ENCODE measurements at places on chromosomes 2 and 18.

- peaks cover 6% of the 10 kb centered on the region for H3K27me3 ChIP-seq
- no peak overlapping the region for H3K4me3 ChIP-seq
- no peaks in the 10 kb centered on the region for H3K4me1 ChIP-seq
- no peak for DNase-seq
- H3K36me3 ChIP-seq: no peaks in the 10 kb centered on the region
These were observed 31.4 kb upstream of the PHLPP1 start for GRCh38 chr18:62683935-62684334.

- H3K27ac ChIP-seq: no peak overlapping the region
- no peaks in the 10 kb centered on the region for H3K36me3 ChIP-seq
- no peak overlapping the region for H3K4me3 ChIP-seq
- no peaks in the 10 kb centered on the region for H3K27me3 ChIP-seq
- DNase-seq: no peak
These were observed 168.3 kb downstream of the OTX1 start for GRCh38 chr2:63218800-63219526.

- DNase-seq: no peak
- no peaks in the 10 kb centered on the region for H3K36me3 ChIP-seq
- no peak overlapping the region for H3K4me3 ChIP-seq
- H3K27me3 ChIP-seq: peaks cover 18% of the 10 kb centered on the region
These were observed 1.6 kb downstream of the PRKAG3 start for GRCh38 chr2:218829868-218830451.

DNA sequence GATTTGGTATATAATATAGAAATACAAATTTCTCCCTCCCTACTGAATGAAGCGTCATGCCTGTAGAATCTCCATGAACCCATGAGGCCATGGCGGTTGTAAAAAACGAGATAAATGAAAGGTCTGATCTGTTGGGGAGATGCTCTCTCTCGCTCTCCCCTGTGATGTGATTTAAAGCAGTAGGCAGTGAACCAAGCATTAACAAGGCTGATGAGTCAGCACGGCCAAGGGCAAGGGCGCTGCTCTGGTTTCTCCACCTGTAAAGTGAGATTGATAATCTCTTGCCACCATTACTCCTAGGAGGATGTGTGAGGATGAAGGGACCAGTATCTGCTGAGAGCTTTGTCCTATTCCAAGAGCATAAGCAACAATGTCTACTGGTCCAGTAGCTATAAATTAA is 553.3 kb downstream of the CMPK2 start:
- DNase-seq: no peak
- no peaks in the 10 kb centered on the region for H3K27me3 ChIP-seq
- no peaks in the 10 kb centered on the region for H3K4me1 ChIP-seq
- H3K27ac ChIP-seq: no peak overlapping the region
- no peaks in the 10 kb centered on the region for H3K36me3 ChIP-seq
- no peak overlapping the region for H3K4me3 ChIP-seq

DNA sequence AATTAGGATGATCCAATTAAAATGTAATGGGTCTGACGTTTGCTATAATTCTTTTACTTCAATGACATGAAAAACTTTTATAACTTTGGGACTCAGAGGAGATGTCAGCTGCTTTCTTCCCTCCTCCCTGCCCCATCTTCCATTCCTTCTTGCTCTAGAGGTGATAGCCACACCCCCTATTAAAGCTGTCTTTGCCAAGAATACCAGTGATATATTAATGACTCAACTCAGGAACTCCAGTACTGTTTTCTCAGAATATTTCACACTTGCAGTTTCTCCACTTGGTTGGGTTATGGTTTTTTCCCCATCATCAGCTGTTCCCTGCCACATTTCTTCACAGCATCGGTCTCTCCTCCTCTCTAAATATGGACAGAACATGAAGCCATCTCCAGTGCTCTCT is 184.0 kb downstream of the KCNE4 start:
- no peaks in the 10 kb centered on the region for H3K27me3 ChIP-seq
- no peaks in the 10 kb centered on the region for H3K36me3 ChIP-seq
- DNase-seq: no peak

- H3K4me3 ChIP-seq: no peak overlapping the region
- H3K27me3 ChIP-seq: peaks cover 27% of the 10 kb centered on the region
These were observed 224.4 kb upstream of the SMAD2 start for GRCh38 chr18:48154828-48155227.

GRCh38 chr2:235996419-235996818 is 171.8 kb downstream of the GBX2 start:
- no peak overlapping the region for H3K4me3 ChIP-seq
- no peaks in the 10 kb centered on the region for H3K27me3 ChIP-seq
- no peaks in the 10 kb centered on the region for H3K36me3 ChIP-seq

- peak overlapping the region; percentile 49 for H3K4me3 ChIP-seq
- DNase-seq: no peak
- H3K4me1 ChIP-seq: peaks cover 13% of the 10 kb centered on the region
- no peaks in the 10 kb centered on the region for H3K36me3 ChIP-seq
- peak overlapping the region; percentile 49 for H3K27ac ChIP-seq
These were observed 451.4 kb downstream of the EIPR1 start for GRCh38 chr2:2926009-2926857.

DNA sequence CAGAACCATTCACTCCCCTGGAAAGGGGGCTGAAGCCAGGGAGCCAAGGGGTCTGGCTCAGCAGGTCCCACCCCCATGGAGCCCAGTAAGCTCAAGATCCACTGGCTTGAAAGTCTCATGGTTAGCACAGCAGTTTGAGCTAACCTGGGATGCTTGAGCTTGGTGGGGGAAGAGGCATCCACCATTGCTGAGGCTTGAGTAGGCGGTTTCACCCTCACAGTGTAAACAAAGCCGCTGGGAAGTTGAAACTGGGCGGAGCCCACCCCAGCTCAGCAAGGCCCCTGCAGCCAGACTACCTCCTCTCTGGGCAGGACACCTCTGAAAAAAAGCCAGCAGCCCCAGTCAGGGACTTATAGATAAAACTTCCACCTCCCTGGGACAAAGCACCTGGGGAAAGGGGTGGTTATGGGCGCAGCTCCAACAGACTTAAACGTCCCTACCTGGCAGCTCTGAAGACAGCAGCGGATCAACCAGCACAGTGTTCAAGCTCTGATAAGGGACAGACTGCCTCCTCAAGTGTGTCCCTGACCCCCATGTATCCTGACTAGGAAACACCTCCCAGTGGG is 14.7 kb upstream of the TTC32 start:
- no peaks in the 10 kb centered on the region for H3K27me3 ChIP-seq
- DNase-seq: no peak
- no peaks in the 10 kb centered on the region for H3K4me1 ChIP-seq
- no peak overlapping the region for H3K27ac ChIP-seq
- no peaks in the 10 kb centered on the region for H3K36me3 ChIP-seq
- no peak overlapping the region for H3K4me3 ChIP-seq

- DNase-seq: no peak
- no peak overlapping the region for H3K4me3 ChIP-seq
- H3K4me1 ChIP-seq: no peaks in the 10 kb centered on the region
- no peaks in the 10 kb centered on the region for H3K36me3 ChIP-seq
- H3K27me3 ChIP-seq: no peaks in the 10 kb centered on the region
These were observed 65.9 kb upstream of the CAVIN2 start for GRCh38 chr2:191912764-191913163.

DNA sequence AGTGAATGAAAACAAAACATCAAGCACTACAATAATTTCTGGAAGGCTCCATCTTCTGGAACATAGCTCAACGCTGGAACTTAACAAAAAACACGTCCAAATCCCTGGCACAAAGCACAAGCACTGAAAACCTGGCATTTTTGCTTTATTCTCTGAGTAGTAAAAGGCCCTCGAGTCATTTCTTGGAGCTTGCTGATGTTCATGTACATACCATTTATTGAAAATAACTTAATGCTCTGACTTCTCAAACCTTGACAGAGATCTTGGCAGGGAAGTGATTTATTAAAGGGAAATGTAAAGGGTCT is 76.5 kb upstream of the STK17B start:
- H3K4me1 ChIP-seq: peaks cover 46% of the 10 kb centered on the region
- H3K27me3 ChIP-seq: no peaks in the 10 kb centered on the region
- peaks cover 2% of the 10 kb centered on the region for H3K36me3 ChIP-seq
- H3K27ac ChIP-seq: no peak overlapping the region
- no peak for DNase-seq
- H3K4me3 ChIP-seq: no peak overlapping the region

GRCh38 chr2:239328351-239329191 is 72.2 kb downstream of the HDAC4 start:
- no peak for DNase-seq
- peak overlapping the region; percentile 92 for H3K27ac ChIP-seq
- no peaks in the 10 kb centered on the region for H3K27me3 ChIP-seq
- peaks cover 17% of the 10 kb centered on the region for H3K36me3 ChIP-seq
- peak overlapping the region; percentile 70 for H3K4me3 ChIP-seq

DNA sequence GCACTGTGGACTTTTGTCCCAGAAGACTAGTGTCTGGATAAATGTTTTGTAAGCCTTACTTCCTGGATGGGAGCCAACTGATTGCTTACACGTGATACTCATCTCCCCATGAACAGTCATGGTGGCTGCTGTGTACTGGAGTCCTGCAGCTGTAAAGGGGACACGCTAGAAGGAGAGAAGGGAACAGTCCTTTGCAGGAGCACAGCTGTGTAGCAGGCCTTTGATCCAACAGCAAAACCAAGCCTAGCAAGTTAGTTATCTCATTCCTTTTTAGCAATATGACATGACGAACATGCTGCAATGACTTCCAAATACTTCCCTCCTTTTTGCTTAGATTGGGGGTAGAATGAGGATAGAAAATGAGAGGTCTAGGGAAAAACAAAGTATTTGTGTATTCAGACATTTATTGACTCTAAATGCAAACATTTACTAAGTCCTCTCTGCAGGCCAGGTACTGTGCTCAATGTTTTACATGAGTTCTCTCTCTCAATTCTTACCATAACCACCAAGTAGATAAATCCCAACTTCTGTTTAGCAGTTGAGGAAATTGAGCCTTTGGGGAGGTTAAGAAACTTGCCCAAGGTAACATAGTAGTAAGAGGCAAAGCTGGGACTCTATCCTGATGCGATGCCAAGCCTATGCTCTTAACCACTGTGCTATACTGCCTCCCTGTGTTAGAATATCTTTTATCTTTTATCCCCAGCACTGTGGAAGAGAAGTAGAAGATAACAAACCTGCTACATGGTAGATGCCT is 55.4 kb upstream of the CD28 start:
- DNase-seq: no peak
- H3K36me3 ChIP-seq: no peaks in the 10 kb centered on the region
- H3K4me3 ChIP-seq: no peak overlapping the region

GRCh38 chr2:176187200-176187898 is 1.1 kb upstream of the HOXD1 start:
- H3K27ac ChIP-seq: no peak overlapping the region
- peaks cover 80% of the 10 kb centered on the region for H3K27me3 ChIP-seq
- H3K36me3 ChIP-seq: no peaks in the 10 kb centered on the region

- H3K27ac ChIP-seq: no peak overlapping the region
- peaks cover 4% of the 10 kb centered on the region for H3K27me3 ChIP-seq
- no peak for DNase-seq
- H3K36me3 ChIP-seq: no peaks in the 10 kb centered on the region
These were observed 20.9 kb downstream of the SLC8A1 start for GRCh38 chr2:40430776-40431599.

DNA sequence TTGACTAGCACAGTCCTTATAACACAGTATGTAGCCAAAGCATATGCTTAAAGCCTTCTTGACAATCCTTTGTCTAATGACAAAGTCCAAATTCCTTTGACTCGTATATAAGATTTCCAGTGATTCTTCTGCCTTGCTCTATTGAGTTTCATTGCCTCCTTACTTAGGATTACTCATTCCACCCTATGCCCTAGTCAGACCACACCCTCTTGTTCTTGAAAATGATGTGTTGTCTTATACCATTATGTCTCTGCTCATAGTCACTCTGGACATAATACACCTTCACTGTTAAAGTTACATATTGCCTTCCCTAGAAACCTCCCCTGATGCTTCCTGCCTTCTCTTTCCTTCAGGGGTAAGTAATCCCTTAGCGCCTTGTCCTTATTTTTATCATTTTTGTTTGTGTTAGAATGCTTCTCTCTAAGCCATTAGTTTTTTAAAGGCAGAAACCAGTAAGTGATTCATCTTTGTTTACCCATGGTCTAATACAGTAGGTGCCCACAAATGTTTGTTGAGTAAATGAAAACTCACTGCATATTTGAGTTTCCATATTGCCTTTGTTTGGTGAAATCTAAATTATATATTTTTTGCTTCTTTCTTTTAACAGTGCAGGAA is 19.3 kb downstream of the GPD2 start:
- H3K27ac ChIP-seq: no peak overlapping the region
- peaks cover 17% of the 10 kb centered on the region for H3K4me1 ChIP-seq
- H3K36me3 ChIP-seq: peaks cover 20% of the 10 kb centered on the region
- no peak overlapping the region for H3K4me3 ChIP-seq
- no peaks in the 10 kb centered on the region for H3K27me3 ChIP-seq

GRCh38 chr18:23703057-23703986 is 14.1 kb downstream of the LAMA3 start:
- H3K4me3 ChIP-seq: no peak overlapping the region
- no peak for DNase-seq
- H3K36me3 ChIP-seq: no peaks in the 10 kb centered on the region
- H3K4me1 ChIP-seq: no peaks in the 10 kb centered on the region

GRCh38 chr2:12813166-12813565 is 96.4 kb downstream of the TRIB2 start:
- DNase-seq: no peak
- H3K4me3 ChIP-seq: no peak overlapping the region
- H3K27me3 ChIP-seq: peaks cover 13% of the 10 kb centered on the region
- H3K27ac ChIP-seq: no peak overlapping the region

- no peaks in the 10 kb centered on the region for H3K36me3 ChIP-seq
- no peak for DNase-seq
- peaks cover 3% of the 10 kb centered on the region for H3K27me3 ChIP-seq
These were observed 96.4 kb upstream of the LDAH start for GRCh38 chr2:20919297-20919800.

- H3K4me3 ChIP-seq: no peak overlapping the region
- no peaks in the 10 kb centered on the region for H3K4me1 ChIP-seq
- H3K27me3 ChIP-seq: no peaks in the 10 kb centered on the region
- peaks cover 4% of the 10 kb centered on the region for H3K36me3 ChIP-seq
These were observed 75.3 kb downstream of the COMMD1 start for GRCh38 chr2:61980758-61981157.

DNA sequence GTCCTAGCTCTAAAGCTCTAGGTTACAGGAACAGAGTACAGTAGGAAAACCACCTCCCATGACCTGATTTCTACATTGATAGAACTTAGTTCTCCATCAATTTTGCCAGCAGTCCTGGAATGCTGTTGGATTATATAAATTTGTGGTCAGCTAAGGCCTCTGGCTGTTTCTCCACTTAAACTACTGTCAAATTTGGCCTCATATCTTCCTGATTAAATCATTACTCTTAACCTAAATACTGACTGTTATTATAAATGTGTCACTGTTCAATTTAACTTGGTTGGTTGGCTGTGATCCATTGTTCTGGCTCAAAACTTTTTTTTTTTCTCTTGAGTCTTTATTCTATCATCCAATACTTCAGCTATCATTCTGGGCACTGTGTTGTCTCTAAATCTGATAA is 71.2 kb downstream of the TGFA start:
- no peak overlapping the region for H3K27ac ChIP-seq
- no peak for DNase-seq
- H3K36me3 ChIP-seq: no peaks in the 10 kb centered on the region
- H3K27me3 ChIP-seq: peaks cover 21% of the 10 kb centered on the region

GRCh38 chr2:176079831-176080539 is 3.8 kb downstream of the EVX2 start:
- H3K4me3 ChIP-seq: peak overlapping the region; percentile 64
- peaks cover 10% of the 10 kb centered on the region for H3K36me3 ChIP-seq
- no peak for DNase-seq
- peaks cover 13% of the 10 kb centered on the region for H3K4me1 ChIP-seq
